ENCODE measurements at places on chromosomes 4 and X.

- no peak for DNase-seq
These were observed 120.5 kb upstream of the SORBS2 start for GRCh38 chr4:185932491-185932890.

GRCh38 chr4:42359711-42360110 lies 37.6 kb upstream of the SHISA3 start:
- DNase-seq, result no peak

DNA sequence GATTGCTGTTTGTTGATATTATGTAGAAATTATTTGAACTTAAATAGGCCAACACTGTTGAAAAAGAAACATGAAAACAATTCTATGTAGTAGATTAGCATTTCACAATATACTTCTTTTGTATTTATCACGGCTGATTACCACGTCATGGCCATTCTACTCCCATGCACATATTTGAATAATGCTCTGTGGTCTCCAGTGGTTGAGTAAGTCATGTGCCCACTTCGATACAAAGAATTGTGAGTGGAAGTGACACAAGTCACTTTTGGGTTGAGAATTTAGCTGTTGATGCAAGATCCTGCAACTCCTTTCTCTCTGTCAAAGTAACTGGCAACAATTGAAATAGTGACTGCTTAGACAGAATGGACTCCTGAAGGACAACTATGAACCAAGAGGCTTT lies 6.7 kb upstream of the FSTL5 start:
- no peak for DNase-seq

DNA sequence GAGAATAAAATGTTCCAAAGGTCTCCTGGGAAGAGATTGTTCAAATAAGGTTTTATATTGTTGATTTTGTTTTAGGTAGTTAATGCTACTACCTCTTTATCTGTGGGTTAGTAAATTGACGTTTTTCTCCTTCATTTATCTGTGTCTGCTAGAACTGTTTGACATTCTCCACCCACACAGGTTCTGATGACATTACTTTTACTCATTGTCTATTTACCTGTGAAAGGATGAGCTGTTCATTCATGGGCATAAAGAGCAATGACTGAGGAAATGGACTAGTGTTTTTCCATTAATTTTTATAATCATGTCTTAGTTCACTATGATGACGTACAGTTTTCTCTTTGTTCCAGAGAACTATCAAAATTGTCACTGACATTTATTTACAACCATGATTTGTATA lies 75.6 kb downstream of the CPE start:
- DNase-seq, result no peak

- peak; percentile 51 for DNase-seq
These were observed 25.7 kb upstream of the CSF2RA start for GRCh38 chrX:1242891-1243402.

GRCh38 chr4:184165291-184165690 lies 52.4 kb downstream of the ENPP6 start:
- DNase-seq, result no peak
